Smooth muscle cell of the pulmonary artery (primary cell): ENCODE measurements at places on chromosomes 4 and X. TPM values are rescaled to one million over a fixed set of nuclear protein-coding genes. Genes with fewer than 3 reads are reported as not detected.

The TCEAL9 gene
- 73.2 and 92.0 TPM in 2 replicates for total RNA-seq

The ZNF157 gene
- 0.03 and 0.26 TPM in 2 replicates for total RNA-seq

The NXF3 gene
- total RNA-seq = 0.07 TPM in 1 of 2 replicates, not detected in the other

The AMOT gene
- 2.0 and 2.1 TPM in 2 replicates for total RNA-seq

The GPRASP1 gene
- total RNA-seq = 2.8 and 4.6 TPM in 2 replicates

The PASD1 gene
- total RNA-seq = not detected in 2 replicates

The ANOS1 gene
- 4.1 and 18.8 TPM in 2 replicates for total RNA-seq

The PAGE5 gene
- total RNA-seq = not detected in 2 replicates

The TRAM1L1 gene
- total RNA-seq = 0.59 and 1.8 TPM in 2 replicates

The RAB40A gene
- 0.33 and 0.53 TPM in 2 replicates for total RNA-seq

The CDX4 gene
- total RNA-seq = not detected in 2 replicates

The HNRNPD gene
- total RNA-seq = 26.0 and 27.5 TPM in 2 replicates

The USP51 gene
- total RNA-seq = 1.3 and 2.3 TPM in 2 replicates

The REELD1 gene
- not detected in 2 replicates for total RNA-seq

The PDLIM5 gene
- 151 and 191 TPM in 2 replicates for total RNA-seq

The MAGEA11 gene
- not detected in 2 replicates for total RNA-seq

The RENBP gene
- 7.6 and 8.9 TPM in 2 replicates for total RNA-seq

The FRMD7 gene
- 0.03 and 0.07 TPM in 2 replicates for total RNA-seq

The CHRDL1 gene
- 0.03 and 17.1 TPM in 2 replicates for total RNA-seq

The SGMS2 gene
- 174 and 197 TPM in 2 replicates for total RNA-seq

The VCX gene
- total RNA-seq = not detected in 2 replicates

The MAOA gene
- total RNA-seq = 18.1 and 18.7 TPM in 2 replicates

The BMP3 gene
- 0.13 TPM in 2 replicates for total RNA-seq

The GRIA3 gene
- total RNA-seq = 8.4 and 21.5 TPM in 2 replicates
